ENCODE measurements at places on chromosomes 12 and 14.

DNA sequence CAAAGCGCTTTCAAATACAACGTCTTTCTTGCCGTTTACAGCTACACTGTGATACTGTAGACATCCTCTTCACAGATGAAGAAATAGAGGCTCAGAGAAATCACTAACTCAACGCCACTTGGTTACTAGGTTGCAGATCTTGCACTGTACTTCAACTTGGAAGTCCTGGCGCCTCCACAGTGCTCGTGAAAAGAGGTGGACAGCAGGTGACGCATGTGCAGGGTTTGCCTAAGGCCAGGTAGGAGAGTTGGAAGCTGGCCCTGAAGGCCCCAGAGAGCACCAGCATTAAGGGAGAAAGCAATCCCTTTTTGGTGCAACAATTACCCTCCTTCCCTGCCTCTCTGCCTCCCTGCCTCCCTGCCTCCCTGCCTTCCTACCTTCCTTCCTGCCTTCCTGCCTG is 22.8 kb upstream of the TSPAN9 start:
- DNase-seq = no peak

DNA sequence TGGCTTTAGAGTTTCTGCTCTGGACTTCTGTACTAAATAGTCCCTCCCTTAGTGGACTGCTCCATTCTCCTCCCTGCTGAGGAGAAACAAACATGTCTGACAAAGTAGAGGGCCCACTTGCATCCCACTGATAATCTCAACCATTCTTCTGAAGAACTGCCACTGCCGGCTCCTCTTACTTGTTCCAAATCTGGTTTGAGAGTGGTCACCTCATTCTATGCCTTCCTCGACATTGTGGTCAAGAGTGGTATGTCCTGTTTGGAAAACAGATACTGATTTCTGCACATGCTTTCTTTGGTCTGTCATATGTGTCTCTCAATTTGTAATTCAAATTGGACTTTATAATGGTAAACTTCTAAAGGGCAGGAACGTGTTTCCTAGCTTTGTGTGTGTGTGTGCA is 36.3 kb upstream of the PLEKHA5 start:
- no peak for DNase-seq

GRCh38 chr12:39586816-39587215 is 32.8 kb downstream of the ABCD2 start:
- DNase-seq = no peak

GRCh38 chr12:111673503-111673902 is 12.3 kb downstream of the BRAP start:
- no peak for DNase-seq

DNA sequence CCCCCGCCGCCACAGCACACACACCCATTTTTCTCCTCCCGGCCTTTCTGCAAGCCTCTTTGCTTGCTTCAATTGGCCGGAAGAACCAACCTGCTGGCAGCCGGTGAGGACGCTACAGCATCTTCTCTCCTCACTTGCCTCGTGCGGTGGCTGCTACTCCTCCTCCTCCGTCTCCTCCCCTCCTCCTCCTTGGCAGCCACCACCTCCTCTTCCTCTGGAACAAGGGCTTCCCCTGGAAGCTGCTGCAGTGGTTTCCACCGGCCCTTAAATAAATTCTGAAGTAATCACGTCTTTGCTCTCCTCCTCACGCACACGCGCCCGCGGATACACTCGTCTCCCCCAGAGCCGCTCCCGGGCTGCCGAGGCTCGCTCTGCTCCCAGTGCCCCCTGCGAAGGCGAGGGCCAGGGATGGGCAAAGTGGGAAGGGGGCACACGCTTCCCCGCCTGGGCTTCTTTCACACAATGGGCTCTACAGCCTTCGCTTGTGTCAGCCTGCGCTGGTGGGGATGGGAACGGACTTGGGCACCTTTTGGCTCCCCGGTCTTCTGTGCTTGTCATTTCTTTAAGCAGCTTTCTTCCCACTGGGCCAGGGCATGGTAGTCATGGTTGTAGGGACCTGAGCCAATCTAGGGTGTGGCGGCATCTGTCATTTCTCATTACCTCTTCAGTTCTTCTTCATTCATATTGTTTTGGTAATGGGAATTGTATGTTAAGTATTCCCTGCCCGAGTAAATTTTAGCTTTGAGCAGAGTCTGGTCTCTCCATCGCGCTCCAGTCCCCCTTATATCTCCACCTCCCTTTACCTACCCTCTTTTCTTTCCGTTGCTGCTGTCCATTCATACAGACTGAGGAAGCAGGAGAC is at the start of gene PPFIA2:
Gene PPFIA2, minus strand, starts transcription at position 161 of the 862 bp plus-strand sequence.
- DNase-seq = no peak

- no peak for DNase-seq
Measured at GRCh38 chr12:65532764-65533163, 254.3 kb downstream of the MSRB3 start.

GRCh38 chr14:65045006-65045405 is 57.3 kb downstream of the MAX start:
- no peak for DNase-seq

- no peak for DNase-seq
Measured at GRCh38 chr14:51643140-51643539, 8.6 kb upstream of the FRMD6 start.

DNA sequence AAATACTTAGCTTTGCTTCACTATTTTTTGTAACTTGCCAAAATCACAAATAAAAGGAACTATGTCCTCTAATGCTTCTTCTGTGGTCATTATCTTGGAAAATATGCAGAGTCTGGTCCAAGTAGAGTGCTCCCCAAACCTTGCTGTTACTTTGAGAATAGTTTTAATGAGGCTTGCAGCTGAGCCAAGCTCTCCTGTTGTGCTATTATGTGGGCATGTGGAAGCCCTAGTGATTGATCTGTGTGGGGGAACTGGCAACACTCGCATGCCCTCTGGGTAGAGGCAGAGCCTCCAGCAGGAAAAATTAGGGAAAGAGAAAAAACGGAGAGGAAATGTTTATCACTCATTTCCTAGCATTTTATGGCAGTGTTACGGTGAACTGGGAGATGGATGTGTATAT is 473.1 kb downstream of the EGLN3 start:
- no peak for DNase-seq

- no peak for DNase-seq
Measured at GRCh38 chr12:74152370-74152769, 385.3 kb upstream of the ATXN7L3B start.

DNA sequence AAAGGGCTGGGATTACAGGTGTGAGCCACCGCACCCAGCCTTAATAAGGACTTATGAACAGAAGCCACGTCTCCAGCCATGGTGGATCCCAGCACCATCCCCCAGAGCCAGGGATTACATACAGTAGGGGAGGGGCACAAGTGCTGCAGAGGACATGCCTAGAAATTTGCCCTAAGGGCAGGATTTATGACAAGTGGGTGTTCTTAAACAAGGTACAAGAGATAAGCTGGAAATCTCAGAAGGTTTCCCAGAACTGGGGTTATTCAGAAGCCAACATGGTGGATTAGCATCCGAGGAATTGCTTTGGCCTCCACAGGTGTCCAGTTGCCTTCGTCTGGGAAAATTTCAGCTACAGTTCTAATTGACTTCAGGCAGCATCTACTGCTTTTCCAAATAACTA is 114.4 kb upstream of the EGLN3 start:
- DNase-seq = no peak

- DNase-seq = no peak
Measured at GRCh38 chr14:44791730-44792129, 170.0 kb downstream of the KLHL28 start.

DNA sequence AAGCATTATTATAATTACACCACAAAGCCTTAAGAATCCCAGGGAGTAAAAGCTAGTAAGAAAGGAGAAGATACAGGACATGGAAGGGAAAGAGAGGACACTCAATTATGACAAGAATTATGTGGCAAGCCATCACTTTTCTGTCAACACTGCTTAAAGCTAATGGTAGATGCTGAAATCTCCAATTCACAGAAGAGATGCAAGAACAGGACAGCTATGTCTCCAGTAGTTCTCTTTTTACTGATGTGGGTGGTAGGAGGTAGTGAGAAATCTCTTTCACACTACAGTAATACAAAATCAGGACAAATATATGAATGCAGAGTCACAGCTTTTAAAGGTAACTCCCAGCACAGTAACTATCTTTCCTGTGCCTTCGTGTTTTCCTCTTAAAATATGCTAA is 29.2 kb downstream of the CHD8 start:
- no peak for DNase-seq

- DNase-seq = no peak
Measured at GRCh38 chr14:21038441-21039422, 3.4 kb upstream of the RNASE7 start.

- DNase-seq = no peak
Measured at GRCh38 chr12:2298556-2299200, 245.9 kb downstream of the CACNA1C start.

DNA sequence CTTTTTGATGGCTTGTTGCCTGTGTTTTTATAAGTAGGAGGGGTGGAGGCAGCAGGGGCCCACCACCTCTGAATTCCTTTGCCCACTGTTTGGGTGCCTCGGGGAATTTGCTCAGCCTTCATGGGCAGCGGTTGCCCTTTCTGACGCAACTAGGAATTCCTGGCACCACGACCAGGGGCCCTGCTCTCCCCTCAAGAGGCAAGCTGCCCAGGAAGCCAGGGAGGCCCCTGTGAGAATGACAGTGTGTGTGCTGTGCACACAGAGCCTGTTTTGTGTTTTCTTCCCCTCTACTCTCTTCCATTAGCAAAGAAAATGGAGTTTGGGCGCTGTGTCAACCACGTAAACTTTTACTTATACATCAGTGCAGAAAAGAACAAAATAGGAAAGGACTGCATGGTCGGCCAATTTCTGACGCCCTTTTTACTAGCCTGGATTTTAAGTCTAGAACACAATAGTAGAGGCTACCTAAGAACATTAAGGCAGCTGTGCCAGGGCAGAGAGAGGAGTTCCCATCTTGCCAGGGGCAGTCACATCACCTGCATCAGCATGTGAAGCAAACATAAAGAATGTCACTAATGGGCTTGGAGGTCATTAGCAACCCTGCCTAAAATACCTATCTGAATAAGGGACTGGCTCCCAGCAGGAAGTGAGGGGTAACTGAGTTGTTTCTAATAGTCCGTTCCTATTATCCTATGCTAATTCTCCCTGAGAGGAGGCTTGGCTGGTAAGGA is 17.9 kb upstream of the PTGR2 start:
- no peak for DNase-seq

DNA sequence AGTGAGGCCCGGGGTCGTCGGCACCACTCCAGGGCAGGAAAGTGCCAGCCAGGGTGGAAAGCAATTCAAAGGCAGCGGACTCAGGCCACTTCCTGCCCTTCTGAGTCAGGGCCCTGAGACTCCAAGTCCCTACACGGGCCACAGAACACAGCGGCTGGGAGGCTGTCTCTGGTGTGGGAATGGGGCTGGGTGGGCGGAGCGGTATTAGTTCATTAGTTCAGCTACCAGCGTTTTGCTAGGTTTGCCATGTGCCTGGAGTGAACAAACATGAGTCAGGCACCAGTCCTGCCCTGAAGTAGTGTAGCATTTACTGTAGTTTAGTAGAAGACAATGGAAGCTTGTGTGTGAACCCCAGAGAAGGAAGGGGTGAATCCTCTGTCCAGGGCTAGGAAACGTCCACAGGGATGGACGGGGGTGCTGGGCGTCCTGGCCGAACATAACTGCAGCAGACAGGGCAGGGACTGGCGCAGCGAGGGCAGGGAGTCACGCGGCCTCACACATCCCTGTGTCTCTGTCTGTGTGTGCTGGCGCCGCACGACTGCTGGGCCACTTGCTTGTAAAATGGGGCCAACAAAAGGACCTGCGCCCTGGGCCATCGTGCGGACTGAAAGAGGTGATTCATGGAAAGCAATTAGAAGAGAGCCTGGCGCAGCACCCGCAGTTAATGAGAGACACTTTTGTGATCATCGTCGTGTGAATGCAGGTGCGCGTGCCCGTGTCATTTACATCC is 186.4 kb upstream of the PRMT8 start:
- DNase-seq = no peak

DNA sequence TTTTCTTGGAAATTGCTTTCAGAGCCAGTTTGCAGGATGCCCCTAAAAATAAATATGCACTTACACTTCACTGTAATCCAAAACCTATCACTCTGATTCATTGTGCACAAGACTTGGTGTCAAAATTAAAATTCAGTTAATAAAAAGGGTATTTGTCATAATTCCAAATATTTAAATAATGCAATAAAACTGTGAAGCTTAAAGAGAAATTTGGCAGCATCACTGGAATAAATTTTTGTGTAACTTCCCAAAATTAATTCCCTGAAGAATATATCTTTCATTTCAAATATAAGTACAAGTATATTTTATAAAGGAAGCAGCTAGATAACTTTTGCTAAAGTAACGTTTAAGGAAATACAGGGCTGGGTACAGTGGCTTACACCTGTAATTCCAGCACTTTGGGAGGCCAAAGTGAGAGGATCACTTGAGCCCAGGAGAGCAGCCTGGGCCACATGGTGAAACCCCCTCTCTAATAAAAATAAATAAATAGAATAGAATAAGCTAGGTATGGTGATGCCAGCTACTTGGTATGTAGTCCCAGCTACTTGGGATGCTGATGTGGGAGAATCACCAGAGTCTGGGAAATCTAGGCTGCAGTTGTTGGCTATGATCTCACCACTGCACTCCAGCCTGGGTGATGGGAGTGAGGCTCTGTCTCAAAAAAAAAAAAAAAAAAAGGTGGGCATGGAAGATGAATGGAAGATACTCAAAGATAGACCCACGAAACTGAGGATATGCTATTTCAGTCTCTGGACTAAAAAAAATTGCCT is 233.8 kb downstream of the FBXL14 start:
- no peak for DNase-seq

DNA sequence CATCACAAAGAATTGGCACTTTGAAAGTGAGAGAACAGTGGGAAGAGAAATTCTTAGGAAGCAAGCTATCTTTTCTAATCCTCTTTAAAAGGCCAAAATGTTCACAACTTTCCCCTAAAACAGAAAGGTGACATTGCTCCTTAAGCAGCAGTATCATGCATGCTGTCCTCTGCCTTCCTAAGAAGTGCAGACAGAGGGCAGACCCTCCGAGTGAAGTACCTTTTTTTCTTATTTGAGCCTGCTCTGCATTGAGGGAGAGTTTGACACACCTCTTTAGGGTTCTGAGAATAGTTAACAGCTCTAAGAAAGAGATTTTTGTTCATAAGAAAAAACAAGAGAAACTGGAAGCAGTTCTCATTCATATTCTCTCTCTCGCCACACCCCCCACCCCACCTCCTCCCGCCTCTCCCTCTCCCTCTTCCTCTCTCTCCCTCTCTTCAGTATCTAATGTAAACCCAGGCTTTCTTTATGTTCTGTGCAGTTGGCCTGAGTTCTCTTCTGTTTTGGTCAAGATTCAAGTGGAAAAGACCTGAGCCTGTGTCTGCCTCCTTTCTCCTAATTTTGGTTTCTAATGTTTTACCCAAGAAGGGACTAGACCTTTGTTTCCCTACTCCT is 709.1 kb downstream of the DIO2 start:
- no peak for DNase-seq

DNA sequence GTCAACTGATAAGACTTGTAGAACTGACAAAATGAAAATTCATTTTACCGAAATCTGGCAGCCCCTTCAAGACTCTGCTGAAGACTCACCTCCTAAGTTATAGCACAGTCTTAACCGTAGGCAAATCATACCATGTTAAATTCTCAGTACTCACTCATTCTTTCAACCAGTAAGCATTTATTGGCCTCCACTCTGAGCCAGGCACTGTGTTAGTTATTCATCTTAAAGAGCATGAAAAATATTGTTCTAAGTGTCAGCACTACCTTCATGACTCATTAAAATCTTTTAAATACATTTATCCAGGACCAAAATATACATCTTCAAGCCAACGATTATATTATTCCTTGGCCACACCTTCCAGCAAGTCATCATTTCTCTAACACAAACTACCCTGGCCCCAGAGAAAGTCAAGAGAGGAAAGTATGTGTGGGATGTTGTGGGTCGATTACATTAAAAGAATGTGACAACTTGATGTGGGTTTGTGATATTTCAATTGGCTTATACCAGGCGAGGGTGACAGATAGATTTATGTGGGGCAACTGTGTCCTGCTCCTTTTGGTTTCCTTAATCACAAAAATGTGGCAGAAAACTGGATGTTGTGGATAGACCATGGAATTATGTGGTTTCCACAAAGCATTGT is 55.0 kb downstream of the TMEM30B start:
- no peak for DNase-seq

Data from stimulated activated naive CD4-positive, alpha-beta T cell treated with Interleukin-2 at 50 U/mL for 16 hours (primary cell).